ENCODE measurements at places on chromosomes 4 and X.

DNA sequence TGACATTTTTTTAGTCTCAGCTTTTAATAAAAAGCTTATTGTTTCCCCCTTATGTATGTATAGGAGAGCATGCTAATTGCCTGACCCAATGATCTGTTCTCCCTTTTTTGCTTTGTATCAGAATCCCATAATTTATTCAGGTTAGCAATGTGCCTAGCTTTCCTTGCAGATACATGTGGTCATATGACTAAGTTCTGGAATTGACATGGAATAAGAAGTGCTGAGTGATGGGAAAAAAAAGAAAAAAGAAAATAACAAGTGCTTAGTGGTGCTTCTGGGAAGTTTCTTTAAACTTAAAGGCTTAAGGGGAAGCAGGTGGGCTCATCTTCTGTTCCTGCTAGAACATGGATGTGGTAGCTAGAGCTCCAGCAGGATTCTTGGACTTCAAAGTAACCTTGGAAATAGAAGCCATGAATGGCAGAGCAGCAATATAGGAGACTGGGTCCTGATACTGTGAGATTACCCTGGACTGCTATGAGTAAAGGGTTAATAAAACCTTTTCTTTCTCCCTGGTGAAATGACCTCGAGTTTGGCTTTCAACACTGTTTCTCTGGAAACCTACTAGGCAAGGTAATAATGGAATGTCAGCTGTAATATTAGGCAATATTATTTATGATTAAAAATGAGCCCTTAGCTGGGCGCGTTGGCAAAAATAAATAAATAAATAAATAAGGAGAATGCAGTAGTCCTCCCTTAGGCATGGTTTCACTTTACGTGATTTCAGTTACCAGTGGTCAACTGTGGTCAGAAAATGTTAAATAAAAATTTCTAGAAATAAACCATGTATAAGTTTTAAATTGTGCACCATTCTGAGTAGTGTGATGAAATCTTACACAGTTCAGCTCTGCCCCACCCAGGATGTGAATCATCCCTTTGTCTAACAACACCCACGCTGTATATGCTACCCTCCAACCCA is 16.7 kb upstream of the RBM41 start:
- DNase-seq, result no peak

GRCh38 chrX:31038575-31039326 is 33.1 kb downstream of the FTHL17 start:
- no peak for DNase-seq

- DNase-seq, result no peak
These were observed 26.3 kb upstream of the ARMCX2 start for GRCh38 chrX:101685923-101686322.

- no peak for DNase-seq
These were observed 54.9 kb downstream of the MAP7D2 start for GRCh38 chrX:20061855-20062254.

DNA sequence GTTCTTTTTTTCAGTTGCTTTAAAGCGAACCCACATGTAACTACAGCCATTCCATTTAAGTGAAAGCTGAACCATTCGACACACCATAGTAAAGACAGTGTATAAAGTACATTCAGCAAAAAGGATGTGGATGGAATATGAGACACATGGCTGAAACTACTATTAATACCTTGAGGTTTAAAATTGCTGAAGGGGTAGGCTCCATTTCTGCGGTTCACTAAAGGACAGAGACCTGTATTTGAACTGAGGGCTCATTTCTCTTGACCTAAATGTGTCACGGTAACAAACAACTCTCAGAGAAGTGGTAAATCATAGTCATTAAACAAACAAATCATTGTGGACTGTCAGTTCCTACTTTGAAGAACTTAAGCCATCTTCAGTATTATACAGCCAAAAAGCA is 1085.6 kb upstream of the TENM3 start:
- no peak for DNase-seq
